GM12892 (cell line): ENCODE measurements at places on chromosomes 2 and 18.

DNA sequence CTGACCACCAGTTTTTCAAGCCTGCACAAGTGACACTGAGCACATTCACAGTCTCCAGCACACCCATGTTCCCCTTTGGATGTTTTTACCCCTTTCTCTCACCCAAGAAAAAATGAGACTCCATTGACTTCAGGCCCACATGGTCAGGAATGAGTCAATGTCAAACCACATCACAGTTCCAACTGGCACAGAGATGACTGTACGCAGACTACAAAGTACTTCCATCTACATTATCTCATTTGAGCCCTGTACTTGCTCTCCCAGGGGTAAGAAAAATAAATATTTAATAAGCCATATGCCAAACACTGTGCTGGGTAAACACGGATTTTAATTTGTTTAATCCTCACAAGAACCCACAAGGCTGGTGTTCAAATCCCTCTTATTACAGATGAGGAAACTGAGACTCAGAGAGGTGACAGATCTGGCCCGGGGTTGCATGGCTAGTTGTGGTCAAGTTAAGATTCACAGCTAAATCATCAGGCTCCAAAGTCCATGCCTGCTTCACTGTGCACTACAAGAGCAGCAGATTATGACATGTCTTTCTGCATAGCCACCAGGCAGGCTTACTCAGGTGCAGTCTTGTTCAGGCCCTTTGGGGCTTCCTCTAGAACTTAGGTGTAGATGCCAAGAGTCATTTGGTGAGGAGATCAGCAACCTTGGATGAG, 106.1 kb downstream of the TXNL1 start:
- no peak for DNase-seq

DNA sequence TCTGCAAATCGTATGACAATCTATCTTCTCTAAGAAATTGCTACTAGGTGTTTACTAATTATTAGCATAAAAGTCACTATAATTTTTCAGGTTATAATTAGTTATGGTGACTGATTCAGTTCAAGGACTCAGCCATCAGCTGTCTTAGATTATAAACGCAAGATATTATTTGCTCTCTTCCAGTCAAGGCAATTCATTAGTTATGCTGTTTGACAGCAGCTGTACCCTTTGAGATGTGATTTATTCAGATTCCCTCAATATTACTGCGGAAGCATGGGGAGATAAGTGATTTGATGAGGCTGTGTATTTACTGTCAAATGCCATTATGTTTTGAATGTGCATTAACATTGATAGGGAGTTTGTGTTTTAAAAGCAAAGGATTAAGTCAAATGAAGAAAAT, 558.9 kb upstream of the FSIP2 start:
- DNase-seq = no peak

DNA sequence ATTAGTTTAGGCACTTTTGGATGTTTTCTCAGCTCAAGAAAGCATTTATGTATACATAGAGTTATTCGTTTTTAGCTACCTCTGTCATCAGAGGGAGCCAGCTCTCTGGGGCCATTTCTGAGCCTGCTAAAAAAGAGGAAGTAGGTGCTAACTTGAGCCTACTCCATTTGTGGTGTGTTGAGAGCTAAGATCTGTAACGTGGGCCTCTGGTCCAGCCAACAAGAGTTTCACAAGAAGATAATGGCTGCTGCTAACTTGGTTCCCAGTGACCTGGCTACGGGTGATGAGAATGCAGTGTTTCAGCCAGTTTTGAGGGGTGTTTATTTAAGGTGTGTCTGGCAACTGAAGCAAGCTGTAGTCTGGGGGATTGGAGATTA, 182.5 kb downstream of the PRKCE start:
- no peak for DNase-seq

- DNase-seq = no peak
Observed at GRCh38 chr2:222844323-222844722, 16.5 kb upstream of the ACSL3 start.
